ENCODE measurements at places on chromosomes 3 and 15.

DNA sequence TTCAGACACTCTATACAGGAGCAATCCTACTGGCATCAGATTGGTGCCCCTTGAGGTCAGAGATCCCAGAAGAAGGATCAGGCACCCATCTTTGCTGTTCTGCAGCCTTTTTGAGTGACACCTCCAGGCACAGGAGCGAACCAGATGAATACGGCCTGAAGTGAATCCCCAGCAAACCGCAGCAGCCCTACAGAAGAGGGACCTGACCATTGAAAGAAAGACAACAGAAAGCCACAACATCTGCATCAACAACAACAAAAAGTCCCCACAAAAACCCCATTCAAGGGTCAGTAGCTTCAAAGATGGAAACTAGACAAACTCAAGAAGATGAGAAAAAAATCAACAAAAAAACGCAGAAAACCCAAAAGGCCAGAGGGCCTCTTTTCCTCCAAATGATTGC, 130.4 kb downstream of the PPM1L start:
- DNase-seq: no peak

DNA sequence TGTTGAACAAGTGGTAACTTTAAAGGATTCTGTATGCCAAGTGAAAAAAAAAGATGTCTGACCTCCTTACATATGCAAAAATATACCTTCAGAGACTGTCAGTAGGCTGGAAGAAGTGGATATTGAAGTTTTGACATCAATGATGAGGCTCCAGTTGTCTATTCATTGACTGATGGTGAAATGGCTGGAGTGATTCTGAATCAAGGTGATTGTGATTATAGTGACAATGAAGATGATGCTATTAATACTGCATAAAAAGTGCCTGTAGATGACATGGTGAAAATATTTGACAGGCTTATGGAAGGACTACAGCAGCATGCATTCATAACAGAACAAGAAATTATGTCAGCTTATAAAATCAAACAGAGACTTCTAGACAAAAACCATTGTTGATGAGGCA, 4.1 kb downstream of the CCR8 start:
- DNase-seq: no peak

DNA sequence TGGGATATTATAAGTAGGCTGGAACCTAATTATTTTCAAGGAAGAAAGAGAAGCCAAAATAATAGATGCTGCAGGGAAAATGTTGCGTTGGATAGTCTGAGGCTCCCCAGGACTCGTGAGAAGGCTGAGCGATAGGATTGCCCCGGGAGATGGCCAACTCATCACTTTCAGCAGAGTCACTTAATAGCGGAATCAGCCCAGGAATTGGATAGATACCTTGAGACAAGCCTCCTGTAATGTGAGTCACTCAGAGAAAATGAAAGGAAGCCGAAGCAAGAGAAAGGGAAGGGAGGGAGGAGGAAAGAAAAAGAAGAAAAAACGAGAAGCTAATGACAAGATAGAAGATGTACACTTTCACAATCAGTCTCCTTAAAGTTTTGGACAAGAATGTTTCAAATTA, 94.3 kb downstream of the SQOR start:
- no peak for DNase-seq

DNA sequence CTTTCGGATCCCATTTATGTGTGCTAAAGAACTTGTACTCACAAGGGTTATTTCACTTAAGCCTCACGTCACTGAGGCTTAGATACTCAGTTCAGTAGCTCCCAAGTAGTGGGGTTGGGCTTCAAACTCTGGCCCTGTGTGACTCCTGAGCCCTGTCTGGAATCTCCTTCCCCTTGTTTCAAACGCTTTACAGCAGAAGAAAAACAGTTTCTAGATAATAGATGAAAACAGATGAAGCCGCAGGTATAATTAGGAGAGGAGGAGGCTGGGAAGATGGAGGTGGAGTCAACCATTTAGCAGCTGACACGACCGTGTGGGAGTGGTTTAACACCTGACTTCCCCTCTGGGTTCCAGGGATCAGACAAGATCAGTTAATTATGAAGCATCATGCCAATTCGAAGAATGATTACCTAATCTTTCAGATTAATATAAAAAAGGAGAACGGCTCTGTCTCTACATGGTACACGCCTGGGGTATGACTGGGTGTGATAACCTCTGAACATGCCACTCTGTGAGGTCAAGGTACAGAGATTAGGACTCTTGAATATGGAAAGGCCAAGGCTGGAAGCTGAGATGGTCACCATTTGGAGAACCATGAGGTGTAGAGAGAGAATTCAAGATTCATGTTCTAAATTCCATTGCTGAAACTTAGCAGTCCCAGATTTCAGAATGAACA, 31.1 kb downstream of the TPM1 start:
- no peak for DNase-seq

GRCh38 chr3:138351151-138351550, 2.8 kb downstream of the MRAS start:
- DNase-seq: no peak

DNA sequence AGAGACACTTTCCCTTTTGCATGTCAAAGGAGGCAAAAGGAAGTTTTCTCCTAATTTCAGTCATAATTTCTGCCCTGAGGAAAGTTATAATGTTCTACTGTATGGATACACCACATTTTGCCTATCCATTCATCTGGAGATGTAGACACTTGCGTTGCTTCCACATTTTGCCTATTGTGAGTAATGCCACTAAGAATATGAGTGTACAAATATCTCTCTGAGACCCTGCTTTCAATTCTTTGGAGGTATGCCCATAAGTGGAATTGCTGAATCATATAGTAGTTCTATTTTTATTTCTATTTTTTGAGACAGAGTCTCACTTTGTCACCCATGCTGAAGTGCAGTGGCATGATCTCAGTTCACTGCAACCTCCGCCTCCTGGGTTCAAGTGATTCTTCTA, 3.6 kb upstream of the CD276 start:
- DNase-seq: no peak

GRCh38 chr3:112871735-112872134, 25.1 kb upstream of the CD200R1L start:
- no peak for DNase-seq

DNA sequence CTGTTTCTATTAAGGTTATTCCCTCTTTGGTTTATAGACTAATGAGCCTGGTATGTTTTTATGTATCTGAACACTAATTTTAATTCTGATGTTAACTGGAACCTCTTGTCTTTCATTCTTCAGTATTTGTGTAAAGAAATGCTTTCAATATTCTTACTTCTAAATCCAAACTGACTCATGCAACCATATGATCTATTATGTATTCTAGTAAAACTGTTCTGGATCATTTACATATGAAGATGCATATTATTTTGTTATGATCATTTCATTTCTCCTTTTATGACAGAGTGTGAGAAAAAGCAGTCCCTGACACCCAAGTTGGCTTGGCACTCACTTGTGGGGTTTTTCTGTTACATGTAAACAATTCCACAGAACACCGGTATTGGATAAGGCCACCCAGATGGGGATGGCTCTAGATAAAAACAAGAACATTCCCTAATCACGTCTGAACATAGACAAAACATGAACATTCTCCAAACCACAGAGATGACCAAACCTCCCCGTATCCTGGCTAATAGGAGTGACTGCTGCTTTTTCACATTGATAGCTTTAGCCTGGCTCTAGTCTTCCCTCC, 72.2 kb upstream of the EPHB3 start:
- DNase-seq: no peak

- DNase-seq: no peak
Observed at GRCh38 chr3:183309276-183309675, 56.2 kb downstream of the B3GNT5 start.

GRCh38 chr15:39230908-39231285, 350.0 kb upstream of the THBS1 start:
- DNase-seq: no peak

GRCh38 chr3:195148549-195148948, 122.4 kb downstream of the XXYLT1 start:
- DNase-seq: no peak

- DNase-seq: no peak
Observed at GRCh38 chr3:129231331-129232119, 17.9 kb upstream of the COPG1 start.

GRCh38 chr15:41827290-41827879, 507 bp upstream of the JMJD7 start:
- DNase-seq: no peak
